Liver (tissue), 10 donors: ENCODE measurements at places on chromosomes 6 and 20. TPM values are rescaled to one million over a fixed set of nuclear protein-coding genes. Genes with fewer than 3 reads are reported as not detected.

GRCh38 chr6:119116712-119117281, 38.3 kb upstream of the FAM184A start:
- DNase-seq: no peak
- no peak overlapping the region for H3K4me3 ChIP-seq
- no peaks in the 10 kb centered on the region for H3K27me3 ChIP-seq
- H3K4me1 ChIP-seq: no peaks in the 10 kb centered on the region
- no peaks in the 10 kb centered on the region for H3K36me3 ChIP-seq

GRCh38 chr20:22368235-22368634, 216.1 kb downstream of the FOXA2 start:
- H3K27ac ChIP-seq: no peak overlapping the region
- no peak overlapping the region for H3K4me3 ChIP-seq
- H3K4me1 ChIP-seq: no peaks in the 10 kb centered on the region

- H3K4me1 ChIP-seq: no peaks in the 10 kb centered on the region
- H3K27me3 ChIP-seq: no peaks in the 10 kb centered on the region
- no peak overlapping the region for H3K4me3 ChIP-seq
- H3K36me3 ChIP-seq: no peaks in the 10 kb centered on the region
Measured at GRCh38 chr20:61768571-61769285, 297.0 kb downstream of the TAF4 start.

The DEFB132 gene
- total RNA-seq: 0.08 TPM

The CRISP3 gene
- total RNA-seq: 0.08 TPM

The CRIP3 gene
- 1.6 TPM for total RNA-seq
